ENCODE measurements at places on chromosomes 5 and 9.

GRCh38 chr9:36134761-36135505, 1.6 kb upstream of the GLIPR2 start:
- no peak for DNase-seq

GRCh38 chr5:130526708-130527107, 622.4 kb downstream of the CHSY3 start:
- DNase-seq = no peak

- DNase-seq = no peak
Measured at GRCh38 chr5:169178754-169179153, 122.2 kb downstream of the SLIT3 start.

DNA sequence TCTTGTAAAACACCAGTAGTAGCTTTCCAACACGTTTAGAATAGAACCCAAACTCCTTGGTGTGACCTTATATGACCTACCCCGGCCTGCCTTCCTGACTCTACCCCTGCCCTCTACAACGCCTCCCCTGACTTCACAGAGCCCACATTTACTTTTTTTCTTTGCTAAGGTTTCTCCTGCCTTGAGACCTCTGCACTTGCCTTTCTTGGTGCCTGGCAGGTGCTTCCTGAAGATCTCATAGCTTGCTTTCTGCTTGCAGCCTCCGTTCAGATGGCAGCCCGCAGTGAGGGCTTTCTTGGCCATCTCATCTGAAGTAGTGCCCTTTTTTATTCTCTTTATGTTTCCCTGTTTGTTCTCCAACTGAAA, 24.3 kb downstream of the NUP214 start:
- DNase-seq = no peak

DNA sequence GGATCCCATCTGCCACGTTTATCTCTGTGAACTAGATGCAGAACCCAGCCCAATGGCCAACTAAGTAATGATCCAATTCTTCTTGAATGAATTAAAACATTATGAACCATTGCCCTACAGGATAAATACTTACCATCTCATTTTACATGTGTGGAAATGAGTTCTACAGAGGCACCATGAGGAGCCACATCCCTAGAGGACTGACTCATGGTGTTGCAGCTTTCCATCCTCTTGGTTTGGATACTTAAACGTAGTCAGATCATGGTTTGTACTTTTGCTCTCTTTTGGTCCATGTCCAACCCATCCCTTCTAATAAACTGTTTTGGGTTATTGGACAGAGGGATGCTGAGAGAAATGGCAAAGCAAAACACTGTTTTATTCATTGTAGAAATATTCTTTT, 484.8 kb downstream of the EBF1 start:
- no peak for DNase-seq

DNA sequence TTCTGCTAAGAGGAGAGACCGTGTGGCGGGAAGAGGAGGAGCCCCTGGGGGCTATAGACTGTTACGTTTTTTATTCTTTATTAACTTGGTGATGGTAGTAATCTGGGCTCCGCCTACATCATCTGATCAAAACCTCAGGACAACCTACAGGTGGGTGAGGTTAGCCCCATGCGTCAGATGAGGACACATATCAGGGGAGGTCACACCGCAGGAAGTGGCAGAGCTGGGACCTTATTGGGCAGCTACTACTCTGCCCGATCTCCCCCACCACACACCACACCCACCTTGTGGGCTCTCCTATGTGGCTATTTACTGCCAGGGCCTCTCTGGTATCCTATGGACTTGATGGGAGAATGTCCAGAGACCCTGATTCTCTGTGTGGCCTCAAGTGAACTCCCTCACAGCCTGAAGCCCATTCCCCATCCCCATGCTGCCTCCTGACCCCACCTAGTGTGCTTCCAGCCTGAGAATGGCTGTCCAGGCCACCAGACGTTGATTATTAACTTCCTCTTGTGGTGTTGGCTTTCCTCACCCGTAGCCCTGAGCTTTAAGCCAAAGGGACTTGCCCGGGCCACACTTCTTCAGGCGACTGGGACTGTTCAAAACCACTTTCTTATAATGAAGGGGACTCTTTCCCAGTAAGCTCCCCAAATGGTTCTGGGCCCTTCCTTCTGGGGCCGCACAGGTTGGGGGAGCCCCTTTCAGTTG, 8.2 kb downstream of the UNC5A start:
- DNase-seq = no peak

- DNase-seq = no peak
Measured at GRCh38 chr9:69898714-69899209, 78.1 kb downstream of the CFAP95 start.

GRCh38 chr5:110854200-110854599, 115.4 kb downstream of the SLC25A46 start:
- DNase-seq = no peak

- no peak for DNase-seq
Measured at GRCh38 chr9:137579259-137579604, 507 bp upstream of the DPH7 start.

DNA sequence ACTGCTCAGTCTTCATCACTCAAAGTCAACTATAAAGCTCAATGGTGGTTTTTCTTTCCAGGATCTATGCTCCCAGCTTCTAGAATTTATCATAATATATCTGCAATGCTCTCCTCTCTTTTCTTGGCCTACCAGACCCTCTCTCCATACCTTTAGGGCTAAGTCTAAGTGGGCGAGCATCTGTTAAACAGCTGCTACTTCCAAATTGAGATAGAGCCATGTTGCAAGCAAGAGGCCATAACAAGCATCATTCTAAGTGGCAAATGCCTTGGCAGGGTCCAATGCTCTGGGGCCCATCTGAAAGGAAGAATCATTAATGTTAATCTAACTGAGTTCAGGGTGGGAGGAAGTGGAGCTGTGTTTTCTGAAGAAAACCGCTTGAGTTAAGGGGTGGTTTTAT, 324.0 kb downstream of the TLR4 start:
- DNase-seq = no peak

DNA sequence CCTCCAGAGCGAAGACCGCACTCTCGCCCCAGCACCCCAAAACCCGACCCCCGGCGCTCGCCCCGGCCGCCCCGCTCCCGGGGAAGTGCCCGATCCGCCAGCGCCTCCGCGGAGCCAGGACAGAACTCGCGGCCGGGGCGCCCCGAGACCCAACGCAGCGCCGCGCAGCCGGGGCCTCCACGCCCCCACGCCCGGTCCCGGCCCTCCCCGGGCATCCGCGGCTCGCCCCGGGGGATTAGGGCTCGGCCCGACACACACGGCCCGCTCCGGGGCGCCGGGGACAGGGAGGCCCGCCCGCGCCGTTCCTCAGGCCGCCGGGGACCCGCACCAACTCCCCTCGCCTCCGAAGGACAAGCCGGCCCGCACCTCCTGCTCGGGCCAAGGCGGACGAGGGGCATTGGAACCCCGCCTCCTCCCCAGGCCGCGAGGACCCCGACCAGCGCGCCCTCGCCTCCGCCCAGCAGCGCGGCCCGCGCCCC, 544 bp downstream of the FNBP1 start:
- DNase-seq = no peak

GRCh38 chr5:135885031-135885430, 10.6 kb downstream of the IL9 start:
- DNase-seq = no peak

GRCh38 chr9:98778711-98779530, 17.4 kb downstream of the ANKS6 start:
- DNase-seq = no peak

DNA sequence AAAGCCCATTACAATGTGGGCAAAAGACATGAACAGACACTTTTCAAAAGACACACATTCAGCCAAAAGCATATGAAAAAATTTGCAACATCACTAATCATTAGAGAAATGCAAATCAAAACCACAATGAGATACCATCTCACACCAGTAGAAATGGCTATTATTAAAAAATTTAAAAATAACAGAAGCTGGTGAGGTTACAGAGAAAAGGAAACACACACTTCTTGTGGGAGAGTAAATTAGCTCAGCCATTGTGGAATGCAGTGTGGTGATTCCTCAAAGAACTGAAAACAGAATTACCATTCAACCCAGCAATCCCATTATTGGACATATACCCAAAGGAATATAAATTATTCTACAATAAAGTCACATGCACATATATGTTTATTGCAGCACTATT, 585.2 kb upstream of the TUSC1 start:
- DNase-seq = no peak

- no peak for DNase-seq
Measured at GRCh38 chr9:101832486-101832885, 94.0 kb upstream of the GRIN3A start.

DNA sequence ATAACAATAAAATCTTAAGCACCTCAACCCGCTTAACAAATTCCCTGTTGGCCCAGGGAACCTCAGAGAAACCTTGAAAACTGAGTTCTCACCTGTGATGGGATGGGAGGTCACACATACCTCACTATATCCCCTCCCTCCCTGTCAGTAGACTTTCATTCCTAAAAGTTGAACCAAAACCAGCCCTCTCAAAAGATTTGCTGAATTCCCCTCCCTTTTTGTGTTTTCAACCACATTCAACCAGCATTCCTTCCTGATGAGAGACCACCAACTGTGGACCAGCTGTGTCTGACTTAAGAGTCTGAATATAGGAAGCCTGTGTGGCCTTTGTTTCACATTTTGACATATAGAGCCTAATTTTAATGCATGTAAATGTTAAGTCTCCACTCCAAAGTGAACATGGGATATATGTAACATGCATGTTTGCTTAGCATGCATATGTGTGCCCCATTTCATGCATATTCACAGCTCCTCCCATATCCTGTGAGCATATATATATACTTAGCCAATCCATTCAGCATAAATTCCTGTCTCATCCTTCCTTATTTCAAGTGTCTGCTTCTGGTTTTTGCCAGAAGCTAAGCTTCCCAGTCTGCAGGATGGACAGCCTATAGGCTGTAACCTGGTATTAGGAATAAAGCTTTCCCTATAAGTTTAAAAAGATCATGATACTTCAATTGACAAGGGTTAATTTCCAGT, 604.6 kb downstream of the PTPRD start:
- no peak for DNase-seq

DNA sequence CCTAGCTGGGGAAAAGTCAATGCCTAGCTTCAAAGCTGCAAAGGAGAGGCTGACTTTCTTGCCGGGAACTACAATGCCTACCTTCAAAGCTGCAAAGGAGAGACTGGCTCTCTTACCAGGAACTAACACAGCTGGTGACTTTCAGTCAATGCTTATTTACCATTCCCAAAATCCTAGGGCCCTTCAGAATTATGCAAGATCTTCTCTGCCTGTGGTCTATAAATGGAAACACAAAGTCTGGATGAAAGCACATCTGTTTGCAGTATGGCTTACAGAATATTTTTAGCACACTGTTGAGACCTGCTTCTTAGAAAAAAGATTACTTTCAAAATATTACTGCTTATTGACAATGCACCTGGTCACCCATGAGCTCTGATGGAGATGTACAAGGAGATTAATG, 259.4 kb downstream of the PLK2 start:
- DNase-seq = no peak

GRCh38 chr5:173917788-173918786, 29.9 kb downstream of the CPEB4 start:
- DNase-seq = peak; percentile 56

GRCh38 chr5:168432903-168433302, 53.4 kb upstream of the RARS1 start:
- DNase-seq = no peak

DNA sequence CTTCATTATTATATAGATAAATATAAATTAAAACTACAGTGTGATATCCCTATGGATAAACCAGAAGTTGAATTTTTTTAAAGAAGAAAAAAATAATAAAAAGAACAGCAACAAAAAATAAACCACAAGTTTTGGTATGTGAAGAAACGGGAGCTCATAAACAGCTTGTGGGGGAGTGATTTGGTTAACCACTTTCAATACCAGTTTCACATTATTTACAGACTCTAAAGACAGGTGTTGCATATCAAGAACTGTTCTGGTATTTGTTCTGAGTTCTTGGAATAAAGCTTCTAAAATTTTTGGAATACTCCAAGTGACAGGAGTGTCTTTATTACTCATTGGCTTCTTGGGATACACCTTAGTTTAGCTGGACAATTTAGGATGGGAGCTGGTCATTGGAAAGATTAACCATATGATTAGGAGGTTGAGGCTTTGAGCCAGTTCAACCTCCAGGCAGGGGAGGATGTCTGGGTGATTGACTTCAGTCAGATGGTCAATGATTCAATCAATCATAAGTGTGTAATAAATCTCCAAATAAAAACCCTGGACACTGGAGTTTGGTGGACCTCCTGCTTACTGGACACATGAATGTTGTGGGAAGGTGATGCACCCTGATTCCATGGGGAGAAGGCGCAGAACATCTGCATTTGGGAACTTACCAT, 2223.1 kb upstream of the C9orf72 start:
- DNase-seq = no peak

DNA sequence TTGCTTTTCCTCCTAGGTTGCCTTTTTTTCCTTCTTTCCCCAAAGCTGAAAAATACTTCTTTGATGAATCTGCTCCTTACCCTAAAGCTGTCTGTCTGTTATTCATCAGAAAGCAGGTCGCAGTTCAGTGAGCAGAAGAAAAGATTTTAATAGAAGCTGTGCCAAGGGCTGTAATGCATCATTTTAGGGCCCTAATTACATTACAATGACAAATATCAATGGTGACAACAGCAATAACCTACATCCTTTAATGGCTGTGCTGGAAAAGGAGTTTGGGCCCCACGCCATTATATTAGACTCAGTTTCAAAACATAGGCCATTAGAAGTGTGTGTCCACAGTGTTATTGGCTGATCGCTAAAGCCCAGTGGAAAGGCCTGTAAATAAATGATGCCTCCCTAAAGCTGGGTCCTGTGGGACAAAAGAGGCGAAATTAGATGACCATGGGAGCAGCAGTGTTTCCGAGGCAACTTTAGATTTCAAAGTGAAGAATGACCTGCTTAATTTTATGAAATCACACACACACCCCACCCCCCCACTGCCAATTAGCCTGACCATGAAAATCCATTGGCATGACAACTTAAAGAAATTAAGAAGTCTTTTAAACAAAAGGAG, 38.4 kb downstream of the TLE4 start:
- DNase-seq = no peak

DNA sequence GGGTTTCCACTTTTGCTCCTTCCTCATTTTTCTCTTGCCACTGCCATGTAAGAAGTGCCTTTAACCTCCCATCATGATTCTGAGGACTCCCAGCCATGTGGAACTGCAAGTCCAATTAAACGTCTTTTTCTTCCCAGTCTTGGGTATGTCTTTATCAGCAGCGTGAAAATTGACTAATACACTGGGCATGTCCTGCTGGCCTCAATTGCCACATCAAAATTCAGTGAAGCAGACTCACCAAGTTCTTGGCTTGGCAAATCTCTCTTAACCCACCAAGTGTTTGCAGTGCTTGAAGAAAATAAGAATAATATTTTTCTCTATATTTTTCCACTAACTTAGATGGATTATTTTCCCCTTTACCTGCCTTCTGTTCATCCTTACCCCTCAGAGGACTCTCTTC, 212.0 kb downstream of the BRINP1 start:
- no peak for DNase-seq

GRCh38 chr9:116155698-116156039, 2.1 kb downstream of the PAPPA start:
- no peak for DNase-seq

DNA sequence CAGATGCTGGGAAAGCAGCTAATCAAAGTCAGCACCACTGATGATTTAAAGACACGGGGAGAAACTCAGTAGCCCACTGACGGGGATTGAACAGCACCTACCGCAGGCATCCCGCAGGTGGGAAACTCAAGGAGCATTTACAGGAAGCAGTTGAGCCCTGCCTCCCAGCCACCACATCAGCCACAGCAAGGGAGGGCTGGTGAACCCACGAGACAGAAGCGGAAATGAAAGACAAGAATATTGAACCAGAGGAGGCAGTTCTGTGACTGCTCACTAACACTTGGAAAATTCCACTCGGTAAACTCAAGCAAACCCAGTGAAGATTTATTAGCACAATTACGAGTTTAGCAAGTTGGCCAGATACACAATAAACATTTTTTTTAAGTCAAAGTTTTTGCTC, 10.6 kb upstream of the FAM163B start:
- peak; percentile 39 for DNase-seq

GRCh38 chr9:32705059-32705458, 69.6 kb upstream of the TAF1L start:
- no peak for DNase-seq
